Posterior vena cava (tissue), 2 donors: ENCODE measurements at places on chromosomes 16 and 17.

DNA sequence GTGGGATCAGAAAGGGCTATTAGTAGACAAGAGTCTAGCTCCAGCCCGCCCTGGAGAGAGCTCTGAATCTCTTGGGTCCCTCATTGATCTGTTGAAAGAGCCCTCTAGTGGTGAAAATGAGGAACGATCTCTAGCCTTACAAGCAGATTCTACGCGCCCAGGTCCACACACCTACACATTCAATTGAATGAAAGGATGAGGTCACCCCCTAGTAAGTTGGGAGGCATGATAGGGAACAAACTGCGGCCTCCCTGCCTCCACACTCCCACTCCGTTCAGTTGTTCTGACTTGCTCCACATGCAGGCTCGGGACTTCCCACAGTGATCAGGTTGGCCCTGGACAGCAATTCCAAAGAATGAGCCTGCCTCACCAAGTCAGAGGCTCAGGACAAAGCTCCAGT is 2.9 kb upstream of the CACNG3 start:
- no peak for DNase-seq

GRCh38 chr16:166375-167121 is 770 bp downstream of the HBM start:
- DNase-seq, result no peak

DNA sequence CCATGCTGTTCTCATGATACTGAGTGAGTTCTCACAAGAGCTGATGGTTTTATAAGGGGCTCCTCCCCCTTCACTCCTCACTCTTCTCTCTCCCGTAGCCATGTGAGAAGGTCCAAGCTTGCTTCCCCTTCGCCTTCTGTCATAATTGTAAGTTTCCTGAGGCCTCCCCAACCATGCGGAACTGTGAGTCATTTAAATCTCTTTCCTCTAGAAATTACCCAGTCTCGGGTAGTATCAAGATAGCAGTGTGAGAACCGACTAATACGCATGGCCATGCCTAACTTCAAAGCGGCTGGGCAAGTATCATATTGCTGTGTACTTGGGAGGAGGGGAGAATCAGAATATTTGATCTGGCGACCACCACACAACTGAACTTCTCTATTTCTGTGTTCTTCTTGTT is 88.3 kb downstream of the PRKCB start:
- DNase-seq, result no peak

DNA sequence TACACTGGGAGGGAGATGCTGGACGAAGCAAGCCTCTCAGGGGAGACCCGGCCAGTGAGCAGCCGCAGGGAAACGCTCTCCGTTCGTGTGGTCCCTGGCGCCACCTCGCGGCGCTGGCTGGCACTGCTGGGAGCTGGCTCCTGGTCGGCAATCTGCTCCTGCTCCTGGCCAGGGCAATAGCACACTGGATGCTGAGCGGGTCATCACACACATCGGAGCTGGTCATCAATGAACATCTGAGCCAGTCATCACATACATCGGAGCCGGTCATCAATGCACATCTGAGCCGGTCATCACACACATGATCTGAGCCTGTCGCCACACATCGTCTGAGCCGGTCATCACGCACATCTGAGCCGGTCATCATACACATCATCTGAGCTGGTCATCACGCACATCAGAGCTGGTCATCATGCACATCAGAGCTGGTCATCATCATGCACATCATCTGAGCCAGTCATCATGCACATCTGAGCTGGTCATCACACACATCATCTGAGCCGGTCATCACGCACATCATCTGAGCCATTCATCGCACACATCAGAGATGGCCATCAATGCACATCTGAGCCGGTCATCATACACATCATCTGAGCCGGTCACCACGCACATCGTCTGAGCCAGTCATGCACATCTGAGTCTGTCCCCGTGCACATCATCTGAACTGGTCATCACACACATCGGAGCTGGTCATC is 217.3 kb downstream of the RBFOX3 start:
- DNase-seq, result peak; percentile 94

DNA sequence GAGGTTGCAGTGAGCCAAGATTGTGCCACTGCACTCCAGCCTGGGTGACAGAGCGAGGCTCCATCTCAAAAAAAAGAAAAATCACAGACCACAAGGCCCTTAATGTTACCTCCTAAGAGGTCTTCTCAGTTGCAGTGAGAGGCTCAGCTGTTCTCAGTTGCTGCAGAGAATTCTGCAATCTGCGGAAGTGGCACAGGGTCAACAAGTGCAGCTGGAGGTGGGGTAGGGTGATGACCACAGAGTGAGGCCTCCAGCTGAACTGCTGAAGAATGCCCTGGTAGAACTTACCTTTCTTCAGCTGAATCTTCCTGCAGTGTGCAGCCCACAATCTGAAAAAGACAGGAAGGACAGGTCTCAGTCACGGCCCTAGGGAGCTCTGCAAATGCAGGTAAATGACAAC is 26.3 kb downstream of the CNTNAP1 start:
- DNase-seq, result no peak

- DNase-seq, result no peak
Measured at GRCh38 chr17:79865351-79866210, 26.3 kb upstream of the CBX4 start.

DNA sequence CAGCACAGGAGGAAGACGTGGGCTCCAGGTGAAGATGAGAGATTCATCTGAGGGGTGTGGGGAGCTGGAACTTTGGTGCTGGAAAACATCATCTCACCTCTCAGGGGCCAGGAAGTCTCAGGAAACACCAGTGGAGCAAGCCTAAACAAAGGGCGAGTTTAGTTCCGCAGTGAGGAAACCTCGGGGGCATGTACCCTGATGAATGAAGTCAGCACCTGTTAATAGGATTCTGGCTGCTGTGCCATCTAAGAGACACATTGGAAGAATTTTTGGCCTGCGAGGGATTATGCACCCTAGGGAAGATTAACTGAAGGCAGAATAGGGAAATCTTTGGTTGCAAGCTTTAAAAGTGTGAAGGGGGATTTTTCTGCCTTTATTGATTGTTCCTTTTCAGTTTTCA is 94.7 kb upstream of the CACNG5 start:
- DNase-seq, result peak; percentile 16

GRCh38 chr16:89481356-89481955 is 8.9 kb downstream of the ANKRD11 start:
- DNase-seq, result no peak
